ENCODE measurements at places on chromosomes 2 and 18.

GRCh38 chr2:50951437-50951836 lies 80.5 kb downstream of the NRXN1 start:
- DNase-seq: no peak

GRCh38 chr2:424306-425171 lies 136.6 kb upstream of the ALKAL2 start:
- DNase-seq: no peak

- DNase-seq: no peak
Observed at GRCh38 chr18:49359732-49360444, 100.6 kb downstream of the DYM start.

DNA sequence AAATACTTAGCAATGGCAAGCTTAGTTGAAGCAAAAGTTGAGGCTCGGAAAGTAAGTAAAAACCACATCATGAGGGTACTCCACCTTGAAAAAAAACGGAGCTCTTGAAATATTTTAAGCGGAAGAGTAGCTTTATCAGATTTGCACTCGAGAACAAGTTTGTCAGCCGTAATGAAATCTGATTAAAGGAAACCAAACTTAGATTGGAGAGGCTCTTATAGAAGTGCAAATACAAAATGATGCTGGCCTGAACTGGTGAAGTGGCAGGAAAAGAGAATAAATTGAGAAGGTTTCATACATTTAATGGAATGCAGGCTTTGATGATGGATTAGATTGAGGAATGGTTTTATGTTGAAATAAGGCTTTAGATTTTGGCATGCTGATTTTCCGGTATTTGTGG lies 484.2 kb downstream of the PID1 start:
- no peak for DNase-seq

Data from NCI-H187 treated with DMSO at 0.1 percent for 48 hours (cell line).